Activated CD4-positive, alpha-beta T cell treated with anti-CD3 and anti-CD28 coated beads, Interleukin-2, Interleukin-6, amounts not matched to agents 100 ng/mL and 50 ng/mL, durations not matched to agents 16 hours and 8 hours (primary cell): ENCODE measurements at places on chromosomes 6 and 20.

- no peak for DNase-seq
These were observed 246.9 kb downstream of the SOX4 start for GRCh38 chr6:21840428-21840827.

GRCh38 chr6:100663219-100663863 is 198.6 kb upstream of the SIM1 start:
- no peak for DNase-seq

DNA sequence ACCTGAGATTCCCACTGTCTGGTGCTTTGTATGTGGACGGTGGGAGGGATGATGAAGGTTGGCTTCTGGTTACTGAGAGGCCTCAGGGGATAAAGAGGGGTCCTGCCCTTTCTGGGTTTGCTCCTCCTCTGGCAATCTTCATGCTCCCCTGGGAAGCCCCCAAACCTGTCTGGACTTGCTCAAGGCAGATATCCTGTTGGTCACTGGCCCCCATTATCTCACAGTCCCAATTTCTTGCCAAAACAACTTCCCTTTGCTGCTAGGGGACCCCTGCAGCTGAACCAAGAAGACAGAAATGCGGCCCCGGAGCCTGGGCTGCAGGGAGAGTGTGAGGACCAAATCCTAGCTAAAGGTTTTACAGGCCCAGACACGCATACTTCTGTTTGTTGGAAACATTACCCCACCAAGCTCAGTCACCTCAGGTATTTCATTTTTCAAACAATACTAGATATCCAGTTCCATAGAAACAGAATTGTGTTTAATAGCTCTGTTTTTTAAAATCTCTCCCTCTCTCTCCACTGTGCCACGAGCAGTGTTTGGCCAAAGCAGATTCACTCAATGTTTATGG is 63.4 kb upstream of the MRPS10 start:
- DNase-seq = no peak

- no peak for DNase-seq
These were observed 763.5 kb upstream of the MAP3K7 start for GRCh38 chr6:91350146-91350908.

- DNase-seq = no peak
These were observed 246.1 kb downstream of the SMOC2 start for GRCh38 chr6:168686831-168687730.

- DNase-seq = no peak
These were observed 30.5 kb upstream of the PHACTR3 start for GRCh38 chr20:59573837-59574236.
